Peyer's patch (tissue), 4 donors: ENCODE measurements at places on chromosomes 4 and X. TPM values are rescaled to one million over a fixed set of nuclear protein-coding genes. Genes with fewer than 3 reads are reported as not detected.

Gene STK32B
- 1.5 TPM for total RNA-seq

Gene EXOC1L
- total RNA-seq = not detected

DNA sequence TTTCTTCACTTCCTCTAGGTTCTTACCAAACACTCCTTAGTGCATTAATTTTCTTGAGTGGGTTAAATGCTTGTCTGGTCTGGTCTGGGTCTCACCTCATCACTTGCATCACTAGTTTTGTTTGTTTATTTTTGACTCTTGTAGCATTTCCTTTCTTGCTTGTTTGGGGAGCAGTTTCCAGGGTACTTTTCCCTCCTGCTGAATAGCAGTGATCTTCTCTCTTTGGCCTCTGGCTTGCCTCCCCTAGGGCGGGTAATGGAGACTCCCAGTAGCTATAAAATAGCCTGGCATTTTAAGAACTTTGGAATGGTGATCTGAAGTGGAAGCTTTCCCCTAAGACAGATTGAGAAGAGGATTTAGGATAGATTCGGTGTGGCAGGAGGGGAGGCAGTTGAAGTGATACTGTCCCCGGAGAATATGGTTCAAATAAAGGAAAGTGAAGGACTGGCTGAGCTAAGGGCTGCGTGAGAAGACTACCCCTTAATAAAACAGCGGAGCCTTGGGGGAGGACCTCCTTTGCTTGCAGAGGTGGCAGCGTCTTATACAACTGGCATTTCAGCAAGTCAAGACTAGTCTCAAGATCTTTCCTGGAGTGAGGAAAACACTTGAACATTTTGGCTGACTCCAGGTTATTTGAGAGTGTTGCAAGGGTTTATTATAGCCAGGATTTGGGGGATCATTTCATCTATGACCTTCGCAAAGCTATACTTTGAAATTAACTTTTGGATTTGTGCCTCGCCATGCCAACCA is 190.6 kb downstream of the FRAS1 start:
- no peaks in the 10 kb centered on the region for H3K36me3 ChIP-seq
- no peaks in the 10 kb centered on the region for H3K27me3 ChIP-seq
- no peaks in the 10 kb centered on the region for H3K4me1 ChIP-seq
- no peak overlapping the region for H3K27ac ChIP-seq

DNA sequence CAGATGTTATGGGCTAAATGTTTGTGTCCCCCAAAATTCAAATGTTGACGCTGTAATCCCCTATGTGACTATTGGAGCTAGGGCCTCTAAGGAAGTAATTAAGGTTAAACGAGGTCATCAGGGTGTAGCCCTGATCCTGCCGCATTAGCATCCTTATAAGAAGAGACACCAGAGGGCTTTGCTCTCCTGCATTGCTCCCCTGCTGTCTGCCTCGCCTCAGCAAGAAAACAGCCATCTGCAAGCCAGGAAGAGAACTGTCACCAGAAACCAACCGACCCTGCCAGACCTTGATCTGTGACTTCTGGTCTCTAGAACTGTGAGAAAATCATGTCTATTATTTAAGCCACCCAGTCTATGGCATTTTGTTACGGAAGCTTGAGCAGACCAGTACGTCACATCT is 331.9 kb downstream of the DCTD start:
- no peak for DNase-seq
- H3K4me3 ChIP-seq = no peak overlapping the region
- H3K36me3 ChIP-seq = no peaks in the 10 kb centered on the region
- no peak overlapping the region for H3K27ac ChIP-seq
- H3K27me3 ChIP-seq = no peaks in the 10 kb centered on the region

- H3K4me3 ChIP-seq = no peak overlapping the region
- no peaks in the 10 kb centered on the region for H3K4me1 ChIP-seq
- no peaks in the 10 kb centered on the region for H3K27me3 ChIP-seq
- H3K36me3 ChIP-seq = no peaks in the 10 kb centered on the region
- DNase-seq = no peak
These were observed 64.6 kb upstream of the SH3RF1 start for GRCh38 chr4:169335331-169335730.

DNA sequence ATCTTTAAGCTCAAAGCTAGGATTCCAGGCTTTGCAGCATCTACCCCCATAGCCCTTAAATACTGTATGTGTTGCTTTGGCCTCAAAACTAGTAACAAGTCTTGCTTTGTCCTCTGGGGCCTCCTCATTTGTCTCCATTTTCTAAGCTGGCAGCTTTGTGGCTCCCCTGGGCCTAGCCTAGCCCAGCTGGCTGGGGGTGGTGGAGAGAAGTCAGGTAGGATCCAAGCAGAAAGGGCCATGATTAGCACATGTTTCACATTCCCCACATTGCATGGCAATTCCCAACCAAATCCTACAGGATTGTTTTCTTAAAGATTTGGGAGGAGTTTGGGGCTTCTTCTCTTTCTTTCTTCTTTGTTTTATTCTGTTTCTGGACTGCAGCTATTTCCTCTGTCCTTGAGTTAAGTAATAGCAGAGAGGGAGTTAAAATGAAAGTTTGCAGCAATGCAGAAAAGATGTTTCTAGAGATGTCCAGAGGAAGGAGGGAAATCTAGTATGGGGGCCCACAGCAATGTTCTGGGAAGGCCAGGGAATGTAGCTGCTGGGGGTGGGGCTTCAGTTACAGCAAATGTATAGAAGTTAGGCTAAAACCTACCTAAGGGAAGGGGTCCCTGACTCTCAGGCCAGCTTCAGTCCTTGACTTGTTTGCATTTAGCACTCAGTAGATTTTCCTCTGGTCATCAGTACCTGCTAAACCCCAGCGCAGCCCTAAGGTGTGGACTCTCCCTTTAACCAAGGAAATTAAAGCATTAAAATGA is 92.1 kb downstream of the SHROOM4 start:
- no peaks in the 10 kb centered on the region for H3K27me3 ChIP-seq
- no peak overlapping the region for H3K4me3 ChIP-seq
- H3K27ac ChIP-seq = no peak overlapping the region
- no peaks in the 10 kb centered on the region for H3K36me3 ChIP-seq

DNA sequence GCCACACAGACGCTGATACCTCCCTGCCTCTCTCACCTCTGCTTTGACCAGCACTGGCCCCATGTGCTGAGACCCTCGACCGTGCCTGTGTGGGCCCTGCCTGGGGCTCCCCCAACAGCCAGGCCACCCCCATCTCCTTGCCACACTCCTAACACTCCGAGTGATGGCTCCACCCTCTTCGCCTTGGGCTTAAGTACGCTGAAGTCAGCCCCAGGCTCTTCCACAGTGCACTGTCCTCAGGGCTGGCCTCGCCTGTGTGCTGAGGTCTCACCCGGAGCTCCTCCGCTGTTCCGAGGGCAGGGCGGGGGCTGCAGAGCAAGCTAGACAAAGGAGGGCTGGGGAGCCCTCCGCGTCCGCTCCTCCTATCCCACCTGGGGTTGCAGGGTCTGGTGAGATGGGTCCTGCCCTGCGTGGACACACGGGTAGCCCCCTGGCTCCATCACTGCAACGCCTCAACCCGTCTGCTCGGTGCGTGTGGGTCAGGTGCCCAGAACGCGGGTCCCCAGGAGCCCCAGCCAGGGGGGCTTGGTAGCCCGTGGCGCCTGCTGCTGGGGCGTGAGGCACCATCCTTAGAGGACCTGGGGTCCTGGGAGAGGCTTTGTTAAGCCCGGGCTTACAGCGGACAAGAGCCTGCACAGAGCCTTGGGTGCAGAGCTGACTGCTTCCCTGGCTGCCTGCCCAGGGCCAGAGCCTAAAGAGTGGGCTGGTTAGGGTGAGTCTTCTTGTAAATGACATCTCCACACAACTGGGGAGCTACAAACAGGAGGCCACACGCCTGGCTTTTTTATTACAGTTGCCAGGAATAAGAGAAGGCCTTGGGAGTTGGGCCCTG is 42.6 kb upstream of the NKX1-1 start:
- H3K27ac ChIP-seq = no peak overlapping the region
- DNase-seq = no peak
- H3K4me1 ChIP-seq = no peaks in the 10 kb centered on the region
- H3K36me3 ChIP-seq = no peaks in the 10 kb centered on the region

- no peaks in the 10 kb centered on the region for H3K36me3 ChIP-seq
- H3K4me3 ChIP-seq = no peak overlapping the region
- H3K27me3 ChIP-seq = no peaks in the 10 kb centered on the region
- H3K27ac ChIP-seq = no peak overlapping the region
- no peaks in the 10 kb centered on the region for H3K4me1 ChIP-seq
- no peak for DNase-seq
These were observed 99.3 kb upstream of the GRPR start for GRCh38 chrX:16023790-16024734.

DNA sequence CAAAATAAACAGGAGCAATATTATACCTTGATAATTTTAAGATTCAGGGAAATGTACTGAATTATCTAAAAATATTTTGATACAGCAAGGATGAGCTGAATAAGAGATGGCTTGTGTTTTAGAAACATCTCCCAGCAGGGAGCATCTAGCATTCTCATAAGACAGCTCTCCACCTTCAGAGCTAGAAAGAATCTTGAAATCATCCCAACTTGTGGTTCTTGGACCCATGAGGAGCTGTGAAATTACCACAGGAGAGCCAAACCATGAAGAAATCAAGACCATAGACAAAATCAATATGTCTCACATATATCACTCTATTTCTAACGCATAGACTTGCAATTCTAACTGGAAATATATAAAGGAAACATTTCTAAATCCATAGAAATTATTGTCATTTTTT is 210.6 kb upstream of the DKK2 start:
- H3K4me1 ChIP-seq = no peaks in the 10 kb centered on the region
- H3K36me3 ChIP-seq = no peaks in the 10 kb centered on the region
- H3K4me3 ChIP-seq = no peak overlapping the region
